D341Med (cell line): ENCODE measurements at places on chromosomes 1 and 21.
A peak's percentile ranks its signal among the peaks of the same experiment; 100 is the strongest.

DNA sequence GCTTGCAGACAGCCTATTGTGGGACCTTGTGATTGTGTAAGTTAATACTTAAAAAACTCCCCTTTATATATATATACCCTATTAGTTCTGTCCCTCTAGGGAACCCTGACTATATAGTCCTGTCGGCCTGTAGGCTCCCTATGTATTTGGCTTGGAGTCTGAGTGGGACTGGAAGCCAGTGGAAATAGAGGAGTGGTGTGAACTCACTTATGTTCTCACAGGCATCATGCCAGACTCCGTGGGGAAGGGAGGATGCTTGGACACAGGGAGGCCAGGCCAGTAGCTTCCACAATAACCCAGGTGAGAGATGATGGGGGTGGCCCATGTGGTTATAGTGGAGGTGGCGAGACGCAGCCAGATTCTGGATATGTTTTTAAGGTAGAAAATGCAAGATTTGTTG, 136.7 kb upstream of the SYT6 start:
- no peak for DNase-seq

DNA sequence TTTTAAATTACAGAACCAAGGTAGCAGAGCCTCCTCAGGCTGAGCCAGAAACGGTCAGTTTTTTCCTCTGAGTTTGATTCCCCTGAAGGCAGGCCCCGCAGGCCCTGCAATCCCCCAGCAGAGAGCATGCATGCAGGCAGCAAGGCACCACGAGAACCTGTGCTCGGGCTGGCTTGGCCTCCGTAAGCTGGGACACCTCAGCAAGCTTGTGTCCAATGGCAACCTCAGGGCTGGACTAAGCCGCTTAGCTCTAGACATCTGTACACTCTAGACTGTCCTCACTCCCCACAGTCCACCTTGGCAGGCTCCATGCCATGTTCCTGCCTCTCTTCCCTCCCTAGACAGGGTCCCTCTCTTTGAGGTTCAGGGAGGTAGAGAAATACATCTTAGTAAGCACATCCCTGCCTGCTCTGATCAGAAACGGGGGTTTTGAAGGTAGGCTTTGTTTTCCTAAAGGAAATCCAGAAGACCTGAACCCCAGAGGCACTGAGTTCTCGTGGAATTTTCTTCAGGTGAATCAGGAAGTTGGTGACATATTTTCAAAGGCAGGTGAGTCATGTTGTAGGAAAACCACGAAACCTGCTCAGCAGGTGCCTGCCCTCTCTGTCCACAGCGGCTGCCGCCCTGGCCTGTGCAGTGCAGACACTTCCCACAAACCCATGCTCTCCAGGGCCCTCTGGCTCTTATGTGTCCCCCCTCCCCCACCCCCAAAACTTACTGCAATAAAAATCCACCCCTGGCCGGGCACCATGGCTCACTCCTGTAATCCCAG, 7.0 kb downstream of the TMEM63A start:
- DNase-seq = no peak

GRCh38 chr1:83087851-83088250, 911.1 kb downstream of the TTLL7 start:
- no peak for DNase-seq

- DNase-seq = no peak
These were observed 230.8 kb upstream of the CHRM3 start for GRCh38 chr1:239155466-239156091.

DNA sequence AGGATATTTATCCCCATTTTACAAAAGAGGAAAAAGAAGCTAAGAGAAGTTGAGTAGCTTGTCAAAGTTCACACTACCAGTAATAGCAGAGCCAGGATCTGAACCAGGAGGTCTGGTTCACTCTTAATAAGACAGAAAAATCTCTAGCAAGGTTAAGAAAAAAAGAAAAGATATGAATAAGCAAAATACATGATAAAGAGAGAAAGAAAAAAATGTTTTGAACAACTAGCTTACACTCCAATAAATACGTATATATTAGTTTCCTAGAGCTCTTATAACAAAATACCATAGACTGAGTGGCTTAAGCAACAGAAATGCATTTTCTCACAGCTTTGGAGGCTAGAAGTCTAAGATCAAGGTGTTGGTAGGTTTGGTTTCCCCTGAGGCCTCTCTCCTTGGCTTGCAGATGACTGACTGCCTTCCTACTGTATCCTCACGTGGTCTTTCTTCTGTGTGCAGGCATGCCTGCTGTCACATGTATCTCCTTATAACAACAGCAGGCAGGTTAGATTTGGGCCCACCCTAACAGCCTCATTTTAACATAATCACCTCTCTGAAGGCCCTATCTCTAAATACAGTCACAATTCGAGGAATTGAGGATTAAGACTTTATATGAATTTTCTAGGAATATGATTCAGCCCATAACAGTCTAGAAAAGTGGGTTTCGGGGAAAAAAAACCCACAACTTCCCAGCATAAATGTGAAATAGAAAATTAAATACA, 60.4 kb downstream of the LEPR start:
- DNase-seq = no peak

DNA sequence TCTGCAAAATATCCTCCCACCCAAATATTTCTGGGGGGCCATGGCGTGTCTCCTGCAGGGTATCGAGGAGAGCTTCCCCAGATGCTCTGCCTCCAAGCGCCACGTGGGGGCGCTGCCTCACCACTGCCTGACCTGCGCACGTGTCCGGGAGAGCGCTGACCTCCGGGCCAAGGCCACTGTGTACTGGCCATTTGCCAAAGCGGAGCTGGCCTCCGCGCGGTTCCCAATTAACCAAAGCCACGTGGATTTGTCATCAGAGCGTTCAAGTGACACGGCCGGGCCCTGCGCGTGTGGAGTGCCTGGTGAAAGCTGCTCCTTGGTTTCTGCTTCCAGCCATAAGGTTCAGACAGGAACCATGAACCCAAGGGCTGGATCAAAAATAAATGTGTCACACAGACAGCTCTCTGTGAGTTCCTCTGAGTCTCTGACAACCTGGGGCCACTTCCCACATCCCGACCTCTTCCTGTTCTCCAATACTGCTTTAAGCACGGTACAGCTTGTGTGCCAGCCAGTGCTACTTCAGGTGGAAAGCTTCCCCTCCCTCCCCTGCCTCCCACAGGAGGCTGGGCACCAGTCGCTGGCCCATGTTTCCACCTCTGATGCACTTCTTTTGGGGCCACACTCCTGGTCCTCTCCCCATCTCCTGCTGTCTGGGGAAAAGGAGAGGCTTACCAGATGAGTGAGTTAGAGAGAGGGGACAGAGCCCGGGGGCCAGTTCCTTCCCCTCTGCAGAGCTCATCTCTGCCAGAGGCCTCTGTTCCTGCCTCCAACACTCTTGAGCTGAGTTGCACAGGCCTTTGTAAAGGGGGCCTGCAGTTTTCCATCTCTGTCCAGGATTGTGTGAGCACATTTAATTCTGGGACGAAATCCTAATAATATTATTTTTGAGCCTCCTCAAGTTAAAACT, 26.1 kb downstream of the ZP4 start:
- DNase-seq = peak; percentile 85

- DNase-seq = no peak
These were observed 6.0 kb upstream of the TRAPPC10 start for GRCh38 chr21:44006017-44006619.

DNA sequence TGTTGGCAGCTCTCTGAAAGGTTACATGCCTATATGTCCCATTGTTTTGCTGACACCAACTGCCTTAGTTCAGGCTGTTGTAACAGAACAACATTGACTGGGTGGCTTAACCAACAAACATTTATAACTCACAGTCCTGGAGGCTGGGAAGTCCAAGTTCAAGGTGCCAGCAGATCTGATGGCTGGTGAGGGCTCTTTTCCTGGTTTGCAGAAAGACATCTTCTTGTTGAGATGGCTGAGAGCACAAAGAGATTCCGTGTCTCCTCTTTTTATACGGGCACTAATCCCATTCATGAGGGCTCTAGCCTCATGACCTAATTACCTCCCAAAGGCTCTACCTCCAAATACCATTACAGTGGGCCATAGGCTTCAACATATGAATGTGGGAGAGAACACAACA, 10.2 kb upstream of the STMN1 start:
- DNase-seq = no peak

DNA sequence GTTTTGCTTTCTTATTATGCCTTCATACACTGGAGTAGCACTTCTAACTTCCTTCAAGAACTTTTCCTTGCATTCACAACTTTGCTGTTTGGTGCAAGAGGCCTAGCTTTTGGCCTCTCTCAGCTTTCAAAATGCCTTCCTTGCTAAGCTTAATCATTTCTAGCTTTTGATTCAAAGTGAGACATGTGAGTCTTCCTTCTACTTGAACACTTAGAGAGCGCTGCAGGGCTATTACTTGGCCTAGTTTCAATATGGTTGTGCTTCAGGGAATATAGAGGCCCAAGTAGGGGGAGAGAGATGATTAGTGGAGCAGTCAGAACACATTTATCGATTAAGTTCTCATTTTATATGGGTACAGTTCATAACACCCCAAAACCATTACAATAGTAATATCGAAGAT, 12.4 kb downstream of the ANGEL2 start:
- no peak for DNase-seq

- DNase-seq = no peak
These were observed 490.5 kb upstream of the CHRM3 start for GRCh38 chr1:238895911-238896310.

GRCh38 chr1:35080171-35080854, 1.1 kb downstream of the ZMYM1 start:
- DNase-seq = no peak

DNA sequence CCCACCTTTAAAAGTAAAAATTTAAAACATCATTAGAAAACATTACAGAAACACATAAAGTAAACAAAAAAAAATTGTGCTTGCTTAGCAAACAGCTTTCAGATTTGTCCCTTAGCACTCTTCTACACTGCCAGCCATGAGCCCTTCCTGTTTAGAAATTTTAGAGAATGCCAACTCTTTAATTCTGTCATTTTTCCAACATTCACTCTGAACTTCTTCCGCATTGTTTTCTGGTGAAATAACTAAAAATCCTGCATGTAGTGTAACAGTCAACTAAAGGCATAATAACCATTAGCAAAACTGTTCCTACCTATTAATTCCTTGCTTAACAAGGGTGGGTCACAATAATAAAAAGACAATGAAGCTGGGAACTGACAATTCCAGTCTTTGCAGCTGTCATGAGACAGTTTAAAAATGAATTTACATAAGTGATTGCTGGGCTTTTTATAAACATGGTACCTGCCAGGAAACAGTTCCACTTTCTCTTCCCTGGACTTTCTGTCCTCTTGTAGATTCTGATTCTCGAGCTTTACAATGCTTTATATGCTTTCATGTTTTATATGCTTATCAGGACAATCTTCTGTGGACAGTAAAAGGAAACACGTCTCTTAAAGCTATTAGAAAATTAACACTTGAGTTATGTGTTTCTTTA, 19.0 kb downstream of the GNG12 start:
- DNase-seq = no peak

GRCh38 chr1:27682351-27682944, 10.5 kb upstream of the IFI6 start:
- DNase-seq = no peak
